ENCODE measurements at places on chromosomes 4 and X.

GRCh38 chrX:114582698-114583395 is 1.0 kb upstream of the HTR2C start:
- DNase-seq, result no peak

- DNase-seq, result no peak
Observed at GRCh38 chr4:4619821-4620220, 78.0 kb upstream of the STX18 start.

GRCh38 chr4:128451270-128451905 is 163.8 kb upstream of the PGRMC2 start:
- no peak for DNase-seq

GRCh38 chr4:38529189-38530115 is 134.5 kb upstream of the KLF3 start:
- DNase-seq, result no peak

DNA sequence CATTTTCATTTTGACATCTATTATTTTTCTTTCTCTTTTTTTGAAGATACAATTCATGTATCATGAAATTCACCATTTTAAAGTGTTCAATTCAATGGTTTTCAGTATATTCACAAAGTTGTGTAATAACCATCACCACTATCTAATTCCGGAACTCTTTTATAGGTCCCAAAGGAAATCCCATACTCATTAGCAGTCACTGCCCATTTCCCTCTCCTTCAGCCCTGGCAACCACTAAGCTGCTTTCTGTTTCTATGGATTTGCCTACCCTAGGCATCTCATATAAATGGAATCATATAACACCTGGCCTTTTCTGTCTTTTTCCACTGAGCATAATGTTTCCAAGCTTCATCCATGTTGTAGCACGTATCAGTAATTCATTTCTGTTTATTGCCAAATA is 3.2 kb upstream of the FGF2 start:
- DNase-seq, result no peak

DNA sequence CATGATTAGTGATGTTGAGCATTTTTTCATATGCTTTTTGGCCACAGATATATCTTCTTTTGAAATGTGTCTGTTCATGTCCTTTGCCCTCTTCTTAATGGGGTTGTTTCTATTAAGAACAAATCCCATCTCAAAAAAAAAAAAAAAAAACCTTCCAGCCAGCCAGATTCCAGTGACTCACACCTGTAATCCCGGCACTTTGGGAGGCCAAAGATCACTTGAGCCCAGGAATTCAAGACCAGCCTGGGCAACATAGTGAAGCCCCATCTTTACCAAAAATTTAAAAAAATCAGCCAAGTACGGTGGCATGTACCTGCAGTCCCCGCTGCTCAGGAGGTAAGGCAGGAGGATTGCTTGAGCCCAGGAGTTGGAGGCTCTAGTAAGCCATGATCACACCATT is 5.1 kb downstream of the RAB33B start:
- no peak for DNase-seq

- no peak for DNase-seq
Observed at GRCh38 chrX:29233592-29234183, 646.4 kb downstream of the IL1RAPL1 start.

DNA sequence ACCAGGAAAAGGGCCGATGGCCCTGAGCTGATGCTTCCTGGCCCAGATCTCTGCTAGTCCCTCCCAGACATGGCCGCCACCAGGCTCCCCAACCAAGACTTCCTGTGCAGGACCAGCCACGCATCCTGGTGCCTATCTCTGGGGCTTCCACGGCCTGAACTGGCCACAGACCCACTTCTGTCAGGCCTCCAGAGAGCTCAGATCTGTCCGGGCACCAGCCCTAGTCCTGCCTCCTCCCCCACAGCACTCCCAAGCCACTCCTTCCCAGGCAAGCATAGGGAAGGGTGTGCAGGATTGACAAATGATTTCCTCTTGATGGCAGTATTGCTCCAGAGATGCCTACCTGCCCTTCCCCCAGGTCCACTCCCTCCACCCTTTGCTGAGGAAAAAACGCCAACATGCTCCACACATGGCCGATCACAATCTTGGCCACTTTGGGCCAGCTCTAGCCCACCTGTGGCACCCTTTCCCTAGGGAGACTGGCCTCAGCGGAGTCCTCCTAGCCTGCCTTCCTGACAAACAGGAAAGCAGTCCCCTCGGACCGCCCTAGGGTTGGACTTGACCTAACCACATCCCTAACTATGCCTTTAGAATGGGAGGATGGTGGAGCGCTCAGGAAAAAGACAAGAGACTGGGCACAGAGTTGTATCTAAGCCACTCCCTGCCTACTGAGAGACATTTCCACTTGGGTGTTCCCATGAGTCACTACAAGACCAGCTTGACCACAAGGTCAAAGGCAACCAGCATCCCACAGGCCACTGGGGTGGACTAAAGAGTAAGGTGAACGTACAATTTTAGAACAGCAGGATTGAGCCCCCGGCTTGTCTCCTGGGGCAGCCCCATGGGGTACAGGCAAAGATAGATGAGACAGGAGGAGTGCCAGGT is 277.5 kb upstream of the AGTR2 start:
- DNase-seq, result no peak

- no peak for DNase-seq
Observed at GRCh38 chr4:20860878-20861277, 160.6 kb downstream of the PACRGL start.

DNA sequence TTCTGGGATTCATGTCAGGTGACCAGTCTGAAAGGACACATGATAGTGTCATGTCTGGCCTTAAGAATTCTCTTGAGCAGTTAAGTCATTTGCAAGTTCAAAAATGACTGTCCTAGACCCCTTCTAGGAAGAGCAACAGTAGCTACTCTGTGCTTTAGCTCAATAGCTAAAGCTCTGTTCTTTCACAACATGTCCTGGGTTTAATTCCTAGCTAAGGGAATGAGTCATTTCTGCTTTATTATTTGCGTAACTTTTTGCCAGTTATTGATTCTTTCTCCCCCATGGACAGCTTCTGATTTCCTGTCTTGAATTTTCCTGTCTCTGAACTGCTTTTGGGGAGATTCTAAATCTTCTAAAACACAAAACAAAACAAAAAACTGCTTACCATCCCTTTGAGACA is 1055.8 kb upstream of the DIAPH2 start:
- DNase-seq, result no peak

- DNase-seq, result no peak
Observed at GRCh38 chr4:101291198-101291597, 56.1 kb downstream of the PPP3CA start.

- no peak for DNase-seq
Observed at GRCh38 chr4:90061881-90062280, 65.3 kb upstream of the CCSER1 start.

GRCh38 chr4:11014199-11014598 is 329.6 kb upstream of the CLNK start:
- no peak for DNase-seq

GRCh38 chr4:164304101-164304639 is 449.8 kb upstream of the SMIM31 start:
- DNase-seq, result no peak

- DNase-seq, result no peak
Observed at GRCh38 chr4:125159001-125159400, 155.8 kb upstream of the FAT4 start.

- no peak for DNase-seq
Observed at GRCh38 chr4:74715706-74716435, 78.5 kb downstream of the BTC start.

GRCh38 chrX:48848847-48849246 is 13.4 kb upstream of the PCSK1N start:
- DNase-seq, result no peak

DNA sequence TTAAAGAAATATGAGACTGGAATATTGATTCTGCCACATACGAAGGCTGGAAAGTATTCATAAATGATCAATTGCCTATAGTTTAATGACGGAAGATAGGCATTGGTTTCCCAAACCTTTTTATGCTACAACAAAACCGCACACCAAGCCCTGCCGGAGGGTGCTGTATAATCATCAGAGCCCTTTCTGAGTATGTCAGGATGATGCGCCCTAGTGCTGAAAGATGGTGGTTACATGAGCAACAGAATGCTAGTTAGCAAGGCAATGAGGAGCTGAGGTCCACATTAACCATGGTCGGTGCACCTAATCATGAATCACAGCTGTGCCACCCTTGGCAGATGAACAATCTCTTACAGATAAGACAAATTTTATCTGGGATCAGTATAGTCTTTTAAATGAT is 491.1 kb downstream of the PACRGL start:
- no peak for DNase-seq

- DNase-seq, result no peak
Observed at GRCh38 chr4:122131562-122132157, 20.5 kb upstream of the BLTP1 start.

DNA sequence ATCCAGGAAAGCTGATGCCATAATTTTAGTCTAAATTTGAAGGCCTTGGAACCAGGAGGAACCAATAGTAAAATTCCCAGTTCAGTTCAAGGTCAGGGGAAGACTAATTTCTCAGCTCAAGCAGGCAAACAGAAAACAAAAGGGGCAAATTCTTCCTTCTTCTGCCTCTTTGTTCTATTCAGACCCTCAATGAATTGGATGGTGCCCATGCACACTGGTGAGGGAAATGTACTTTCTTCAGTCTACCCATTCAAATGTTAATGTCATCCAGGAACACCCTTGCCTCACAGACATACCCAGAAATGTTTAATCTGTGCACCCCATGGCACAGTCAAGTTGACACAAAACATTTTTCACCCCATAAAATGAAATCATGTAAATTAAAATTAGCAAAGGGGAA is 1851.2 kb upstream of the ADGRL3 start:
- no peak for DNase-seq

GRCh38 chr4:74931376-74931775 is 1.5 kb upstream of the PARM1 start:
- no peak for DNase-seq

DNA sequence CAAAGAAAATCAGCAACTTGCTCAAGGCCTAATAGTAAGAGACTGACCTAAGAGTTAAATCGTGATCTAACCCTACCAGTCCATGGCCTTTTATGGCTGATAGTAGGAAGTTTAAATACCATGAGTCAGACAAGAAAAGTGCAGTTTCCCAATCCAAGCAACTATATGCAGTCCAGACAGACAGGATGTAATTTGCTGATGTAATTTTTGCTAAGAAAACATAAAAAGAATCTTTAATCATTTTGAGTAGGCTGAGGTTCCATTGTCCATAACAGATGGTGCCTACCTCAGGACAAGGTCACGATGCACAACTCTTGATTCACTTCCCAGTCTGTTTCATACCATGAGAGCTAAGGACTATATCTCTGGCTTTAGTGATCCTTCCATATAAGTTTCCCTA is 317.5 kb upstream of the GRIA3 start:
- no peak for DNase-seq

- no peak for DNase-seq
Observed at GRCh38 chr4:101651778-101652177, 138.8 kb upstream of the BANK1 start.

GRCh38 chr4:11470438-11471045 is 41.8 kb upstream of the HS3ST1 start:
- no peak for DNase-seq

GRCh38 chrX:111020283-111020682 is 75.7 kb upstream of the PAK3 start:
- DNase-seq, result no peak

DNA sequence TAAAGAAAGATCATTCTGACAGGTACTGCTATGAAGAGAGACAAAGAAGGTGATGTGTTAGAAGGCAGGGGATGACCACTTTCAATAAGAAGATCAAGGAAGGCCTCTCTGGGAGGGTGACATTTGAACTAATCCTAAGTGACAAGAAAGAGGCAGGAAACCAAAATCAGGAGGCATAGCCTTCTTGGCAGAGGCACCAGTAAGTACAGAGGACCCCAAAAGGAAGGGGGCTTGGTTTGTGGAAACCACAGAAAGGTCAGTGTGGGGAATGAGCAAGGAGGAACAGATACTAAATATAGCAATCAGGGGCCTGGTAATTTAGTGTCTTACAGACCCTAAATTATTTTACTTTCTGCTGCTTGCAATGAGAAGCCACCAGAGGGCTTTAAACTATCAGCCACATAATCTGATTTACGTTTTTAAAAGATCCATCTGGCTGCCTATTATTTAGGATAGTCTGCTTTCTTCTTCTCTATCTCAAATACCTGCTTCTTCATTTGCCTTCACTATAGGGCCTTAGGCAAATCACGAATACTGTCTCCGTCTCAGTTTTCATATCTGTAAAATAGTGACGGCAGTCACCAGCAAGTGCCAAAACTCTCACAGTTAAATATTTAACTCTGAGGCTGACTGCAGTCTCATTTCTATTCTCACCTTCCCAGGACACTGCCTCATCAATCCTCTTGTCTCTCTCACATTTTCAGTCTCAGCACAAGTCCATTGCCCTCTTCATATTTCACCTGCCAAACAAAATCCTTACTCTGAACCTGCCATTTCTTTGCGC is 16.7 kb downstream of the NR3C2 start:
- DNase-seq, result no peak

DNA sequence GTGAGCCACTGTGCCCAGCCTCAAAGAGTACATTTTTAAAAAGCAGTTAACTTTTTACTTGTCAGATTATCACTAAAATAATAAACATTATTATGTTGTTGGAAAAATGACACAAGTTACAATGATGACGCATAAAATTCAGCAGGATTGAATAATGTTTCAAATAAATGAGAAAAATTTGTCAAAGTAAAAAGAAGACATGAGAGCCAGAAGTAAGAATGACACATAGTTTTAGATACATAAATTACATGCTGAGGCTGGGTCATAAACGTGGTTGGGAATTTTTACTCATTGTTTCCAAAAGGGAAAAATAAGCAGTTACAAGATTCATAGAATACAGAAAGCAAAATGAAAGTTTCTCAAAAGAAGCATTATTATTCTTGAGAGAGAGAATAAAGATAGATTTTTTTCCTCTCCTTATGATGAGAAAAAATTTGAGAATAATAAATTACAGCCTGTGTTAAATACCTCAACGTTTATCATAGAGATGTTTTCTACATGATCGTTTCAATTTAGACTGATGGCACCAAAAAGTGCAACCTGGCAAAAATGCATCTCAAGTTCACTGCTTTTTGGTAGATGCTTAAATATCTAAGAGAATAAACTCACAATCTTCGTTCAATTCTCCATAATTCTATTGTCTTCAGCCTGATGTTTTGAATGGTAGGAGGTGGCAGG is 40.4 kb downstream of the GUCY1B1 start:
- DNase-seq, result no peak
